ENCODE measurements at places on chromosomes 7 and 10.

DNA sequence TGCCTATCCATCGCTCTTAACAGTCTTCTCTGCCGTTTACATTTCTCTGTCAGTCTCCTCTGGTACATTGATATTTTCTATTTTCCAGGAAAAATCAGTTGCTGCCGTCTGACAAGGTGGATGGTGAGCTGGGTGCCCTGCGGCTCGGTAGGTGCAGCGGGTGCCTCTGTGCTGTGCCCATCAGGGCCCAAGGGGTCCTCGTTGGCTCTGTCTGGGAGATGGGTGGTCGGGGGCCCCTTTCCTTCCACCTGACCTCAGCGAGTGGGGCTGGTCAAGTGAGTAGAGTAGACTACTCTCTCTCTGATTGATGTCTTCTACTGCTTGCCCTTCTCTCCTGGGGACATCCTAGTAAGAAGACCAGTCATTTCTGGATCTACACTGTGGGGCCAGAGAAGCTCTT lies 57.4 kb downstream of the MINDY4 start:
- DNase-seq = no peak

GRCh38 chr10:80485076-80485945 lies 31.2 kb downstream of the TSPAN14 start:
- DNase-seq = no peak

GRCh38 chr7:28157076-28157745 lies 23.4 kb downstream of the JAZF1 start:
- DNase-seq = no peak

DNA sequence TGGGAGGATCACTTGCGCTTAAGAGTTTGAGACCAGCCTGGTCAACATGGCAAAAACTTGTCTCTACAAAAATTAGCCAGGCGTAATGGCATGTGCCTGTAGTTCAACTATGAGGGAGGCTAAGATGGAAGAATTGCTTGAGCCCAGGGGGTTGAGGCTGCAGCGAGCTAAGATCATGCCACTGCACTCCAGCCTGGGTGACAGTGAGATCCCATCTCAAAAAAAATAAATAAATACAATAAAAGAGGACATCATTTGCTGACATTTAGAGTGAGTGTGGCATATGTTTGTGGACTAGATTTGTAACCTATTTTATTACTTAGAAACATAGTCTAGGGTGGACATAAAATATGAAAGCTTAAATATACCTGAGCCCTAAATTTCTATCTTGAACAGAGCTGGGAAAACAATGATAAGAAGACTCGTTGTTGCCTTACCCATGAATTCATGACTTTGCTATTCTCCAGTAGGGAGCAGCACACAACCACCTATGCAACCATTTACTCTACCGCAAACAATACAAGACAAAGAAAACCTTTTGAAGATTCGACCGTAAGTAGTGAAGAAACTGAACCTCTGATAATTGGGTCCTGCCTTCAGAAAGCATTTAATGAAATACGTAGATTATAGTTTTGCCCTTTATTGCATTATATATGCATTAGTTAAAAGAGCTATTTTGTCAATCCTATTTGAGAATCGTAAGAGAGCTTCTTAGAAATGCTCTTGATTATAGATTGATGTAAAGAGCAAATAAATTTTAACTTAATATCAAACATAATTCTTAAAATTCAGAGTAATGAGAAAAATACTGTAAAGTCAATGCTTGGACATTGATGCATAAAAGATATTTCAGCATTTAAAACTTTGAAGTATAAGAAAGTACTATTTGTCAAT lies 83.5 kb downstream of the GNAT3 start:
- no peak for DNase-seq

Measured in stimulated activated naive CD8-positive, alpha-beta T cell treated with anti-CD3 and anti-CD28 coated beads, Interleukin-15, Interleukin-2, amounts not matched to agents 100 U/mL and 50 U/mL, for 24 hours (primary cell).